ENCODE measurements at places on chromosomes 2 and 18. TPM values are rescaled to one million over a fixed set of nuclear protein-coding genes. Genes with fewer than 3 reads are reported as not detected.
A peak's percentile ranks its signal among the peaks of the same experiment; 100 is the strongest.

DNA sequence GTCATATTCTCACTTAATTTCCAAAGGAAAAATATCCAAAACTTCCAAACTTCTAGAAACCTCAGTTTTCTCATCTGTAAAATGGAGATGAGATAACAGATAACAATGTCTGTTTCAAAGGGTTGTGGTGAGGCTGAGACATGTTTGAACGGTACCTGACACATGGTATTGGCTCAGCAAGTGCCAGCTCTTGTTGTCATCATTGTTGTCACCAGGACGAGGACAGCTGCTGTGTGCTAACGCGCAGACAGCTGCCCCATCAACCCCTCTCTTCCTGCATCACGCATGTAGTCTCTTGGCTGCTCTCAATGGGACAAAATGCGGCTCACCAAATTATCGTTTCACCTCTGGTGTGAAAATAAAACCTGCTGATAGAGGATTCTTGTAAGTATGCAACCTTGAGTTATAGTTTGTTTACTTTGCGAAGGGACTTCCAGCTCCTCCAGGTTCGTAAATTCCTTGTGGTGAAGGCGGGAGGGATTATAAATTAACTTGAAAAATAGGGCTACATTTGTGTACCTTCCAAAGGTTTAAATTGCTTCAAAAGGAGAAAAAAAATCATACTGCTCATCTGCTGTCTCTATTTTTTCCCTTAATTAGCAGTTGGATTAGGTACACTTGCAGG, 605.4 kb downstream of the BCL11A start:
- DNase-seq, result no peak

DNA sequence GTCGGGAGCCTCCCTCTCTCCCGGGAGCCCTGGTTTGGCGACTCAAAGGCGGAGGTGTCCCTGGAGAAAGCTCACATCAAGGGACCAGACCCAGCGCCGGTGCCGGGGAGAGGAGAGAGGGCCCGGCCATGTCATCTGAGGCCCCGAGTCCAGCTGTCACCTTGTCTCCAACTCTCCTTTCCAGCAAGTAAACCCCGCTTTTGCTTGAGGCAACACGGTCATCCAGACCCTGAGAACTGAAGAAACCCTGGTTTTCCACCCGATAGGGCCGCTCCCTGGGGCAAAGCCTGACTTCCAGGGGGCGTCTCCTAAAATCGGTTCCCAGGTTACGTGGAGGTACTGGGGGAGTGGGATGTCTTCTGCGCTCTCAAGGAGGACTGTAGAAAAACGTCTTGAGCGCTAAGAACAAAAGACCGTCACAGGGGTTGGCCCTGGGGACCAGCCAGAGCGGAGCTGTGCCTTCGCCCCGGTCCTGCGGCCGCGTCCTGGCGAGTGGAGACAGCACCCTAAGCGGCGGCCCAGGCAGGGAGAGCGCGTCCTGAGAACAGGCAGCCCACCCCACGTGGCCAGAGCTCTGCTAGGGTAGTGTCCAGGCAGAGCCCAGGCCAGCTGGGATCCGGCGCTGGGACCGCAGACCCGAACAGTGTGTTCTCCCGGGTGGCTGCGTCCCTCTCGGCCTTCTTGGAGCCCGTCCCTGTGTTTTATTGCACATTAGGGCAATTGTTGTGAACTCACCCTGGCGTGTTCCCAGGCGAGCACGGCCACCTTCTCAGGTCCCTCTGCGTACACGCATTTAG, 55.7 kb downstream of the TMEM18 start:
- DNase-seq, result no peak

DNA sequence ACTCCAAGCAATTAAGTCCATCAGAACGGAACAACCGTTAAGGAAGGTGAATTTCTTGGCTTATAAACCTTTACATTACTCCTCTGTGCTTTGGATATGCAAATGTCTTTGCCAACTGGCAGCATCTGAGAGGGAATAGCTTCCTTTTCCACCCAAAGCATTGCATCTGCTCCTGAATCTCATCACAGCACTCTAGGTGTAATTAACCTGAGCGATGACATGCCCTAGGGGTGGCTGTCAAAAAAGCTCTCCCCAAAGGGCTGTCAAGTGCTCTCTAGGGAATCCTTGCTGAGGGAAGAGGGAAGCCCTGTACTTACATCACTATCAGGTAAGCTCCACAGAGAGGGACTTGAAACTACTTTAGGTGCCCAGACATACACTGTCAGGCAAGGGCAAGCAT, 5.5 kb upstream of the SMARCAL1 start:
- no peak for DNase-seq

- DNase-seq, result no peak
These were observed 218.3 kb downstream of the HAUS1 start for GRCh38 chr18:46322411-46322891.

DNA sequence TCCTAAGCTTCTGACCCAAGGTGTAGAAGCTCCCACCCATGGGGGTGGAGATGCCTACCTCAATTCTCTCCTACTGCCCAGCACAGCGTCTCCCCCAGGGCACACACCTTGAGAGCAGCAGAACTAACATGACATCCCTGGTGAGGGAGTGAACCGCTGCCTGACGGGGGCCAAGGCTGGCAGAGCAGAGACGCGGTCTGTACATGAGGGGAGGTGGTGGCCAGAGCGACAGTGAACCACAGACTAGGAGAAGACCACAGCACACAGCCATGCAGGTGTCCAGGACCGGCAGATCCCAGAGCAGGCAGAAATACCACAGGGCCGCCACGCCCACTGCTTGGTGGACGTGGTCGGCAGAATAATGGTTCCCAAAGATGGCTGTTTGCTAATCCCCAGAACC, 40.4 kb downstream of the TFCP2L1 start:
- no peak for DNase-seq

- peak; percentile 78 for DNase-seq
These were observed 18.2 kb upstream of the TMEM247 start for GRCh38 chr2:46461011-46461674.

GRCh38 chr2:82954868-82955267, 1504.2 kb downstream of the SUCLG1 start:
- no peak for DNase-seq

- no peak for DNase-seq
These were observed 14.6 kb downstream of the DNAJB2 start for GRCh38 chr2:219293736-219294231.

GRCh38 chr2:171688129-171688465, 828 bp downstream of the DYNC1I2 start:
- DNase-seq, result no peak

DNA sequence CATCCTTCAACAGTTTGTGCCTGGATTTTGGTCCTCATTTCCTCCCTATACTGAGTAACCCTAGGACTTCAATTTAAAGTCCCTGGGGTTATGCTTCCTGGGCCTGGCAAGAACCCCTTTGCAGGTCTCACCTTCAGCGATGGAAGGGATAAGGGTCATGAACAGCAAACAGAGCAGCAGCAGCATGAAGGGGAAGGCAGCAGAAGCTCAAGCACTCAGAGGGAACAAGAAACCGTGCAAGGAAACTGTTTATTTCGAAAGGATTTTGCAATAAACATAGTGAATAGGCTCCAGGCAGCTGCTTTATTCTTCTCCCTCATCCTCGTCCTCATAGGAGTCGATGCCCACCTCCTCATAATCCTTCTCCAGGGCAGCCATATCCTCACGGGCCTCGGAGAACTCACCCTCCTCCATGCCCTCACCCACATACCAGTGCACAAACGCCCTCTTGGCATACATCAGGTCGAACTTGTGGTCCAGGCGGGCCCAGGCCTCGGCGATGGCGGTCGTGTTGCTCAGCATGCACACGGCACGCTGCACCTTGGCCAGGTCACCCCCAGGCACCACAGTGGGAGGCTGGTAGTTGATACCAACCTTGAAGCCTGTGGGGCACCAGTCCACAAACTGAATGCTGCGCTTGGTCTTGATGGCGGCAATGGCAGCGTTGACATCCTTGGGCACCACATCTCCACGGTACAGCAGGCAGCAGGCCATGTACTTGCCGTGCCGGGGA, 2.8 kb upstream of the TUBA4B start:
- DNase-seq, result no peak

GRCh38 chr2:168478206-168478605, 22.1 kb downstream of the CERS6 start:
- no peak for DNase-seq

DNA sequence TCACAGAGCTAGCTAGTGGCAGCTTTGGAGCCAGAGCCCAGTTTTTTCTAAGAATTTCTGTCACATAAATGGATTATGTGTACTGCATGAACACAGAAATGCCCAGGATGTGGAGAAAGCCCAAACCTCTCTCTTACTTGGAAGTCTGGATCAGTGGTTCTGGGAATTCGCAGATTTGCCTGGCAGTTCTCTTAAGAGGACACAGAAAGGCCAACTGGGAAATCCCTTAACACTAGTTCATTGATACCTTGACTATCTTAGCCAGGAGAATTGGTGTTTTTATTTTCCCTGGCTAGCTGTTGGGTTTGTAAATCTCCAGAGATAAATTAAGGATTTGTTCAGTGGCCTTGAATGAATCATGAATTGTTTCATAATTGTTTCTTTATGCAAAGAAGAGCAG, 95.3 kb downstream of the DPP10 start:
- DNase-seq, result no peak

ZSWIM2 gene
- not detected for total RNA-seq

SCN2A gene
- 2.2 TPM for total RNA-seq

REV1 gene
- total RNA-seq, result 89.1 TPM
